Subcutaneous adipose tissue (tissue), 4 donors: ENCODE measurements at places on chromosomes 3 and 15. TPM values are rescaled to one million over a fixed set of nuclear protein-coding genes. Genes with fewer than 3 reads are reported as not detected.

Gene TMC3
- total RNA-seq: not detected

Gene CCNB2
- 3.5 TPM for total RNA-seq

Gene CHRFAM7A
- total RNA-seq: 21.1 TPM

Gene DAZL
- total RNA-seq: not detected

Gene SLC22A14
- total RNA-seq: not detected

Gene SHC4
- total RNA-seq: not detected

Gene CCDC191
- 3.2 TPM for total RNA-seq

Gene IGSF10
- total RNA-seq: 17.3 TPM

Gene IMPG2
- 0.34 TPM for total RNA-seq
